Lung (tissue), 17 donors: ENCODE measurements at places on chromosomes 1 and 21.

- DNase-seq, result no peak
These were observed 83.7 kb upstream of the GCLM start for GRCh38 chr1:93992954-93993353.

GRCh38 chr1:218284377-218284916, 646 bp upstream of the RRP15 start:
- no peak for DNase-seq

DNA sequence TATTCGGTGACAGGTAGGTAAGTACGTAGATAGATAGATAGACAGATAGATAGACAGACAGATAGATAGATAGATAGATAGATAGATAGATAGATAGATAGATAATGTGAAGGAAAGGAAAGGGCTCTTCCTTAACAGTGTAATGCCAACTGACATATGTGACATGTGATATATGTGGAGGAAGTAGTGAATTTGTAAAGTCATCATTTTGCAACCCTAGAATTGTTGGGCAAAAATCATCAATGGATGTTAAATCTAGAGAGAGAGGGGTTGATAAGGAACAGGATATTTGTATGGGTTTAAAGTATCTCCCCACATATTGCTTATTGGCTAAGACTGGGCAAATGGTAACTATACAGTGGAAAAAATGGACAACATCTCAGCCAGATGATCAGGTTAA, 166.6 kb downstream of the ROR1 start:
- DNase-seq, result no peak

DNA sequence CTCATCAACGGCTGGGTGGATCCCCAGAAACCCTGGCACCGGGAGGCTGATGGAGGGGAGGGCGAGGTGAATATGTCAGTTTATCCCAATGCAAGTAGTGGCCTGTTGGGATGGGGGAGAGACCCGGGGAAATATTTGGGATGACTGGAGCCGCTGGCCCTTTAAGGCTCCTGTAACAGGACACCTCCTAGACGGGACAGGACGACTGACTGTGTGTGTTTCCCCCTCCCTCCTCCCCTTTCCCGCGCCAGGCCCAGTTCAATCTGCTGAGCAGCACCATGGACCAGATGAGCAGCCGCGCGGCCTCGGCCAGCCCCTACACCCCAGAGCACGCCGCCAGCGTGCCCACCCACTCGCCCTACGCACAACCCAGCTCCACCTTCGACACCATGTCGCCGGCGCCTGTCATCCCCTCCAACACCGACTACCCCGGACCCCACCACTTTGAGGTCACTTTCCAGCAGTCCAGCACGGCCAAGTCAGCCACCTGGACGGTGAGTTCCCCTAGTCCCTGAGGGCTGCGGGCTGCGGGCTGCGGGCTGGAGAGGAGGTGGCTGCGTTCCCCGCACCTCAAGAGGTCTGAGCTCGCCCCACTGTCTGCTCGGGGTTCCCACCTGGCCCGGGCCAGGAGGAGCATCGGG, 44.8 kb upstream of the CCDC27 start:
- DNase-seq, result no peak
